Activated naive CD8-positive, alpha-beta T cell treated with anti-CD3 and anti-CD28 coated beads for 36 hours (primary cell): ENCODE measurements at places on chromosomes 6 and 20. TPM values are rescaled to one million over a fixed set of nuclear protein-coding genes. Genes with fewer than 3 reads are reported as not detected.

Gene TXLNB
- total RNA-seq, result 0.19 TPM

DNA sequence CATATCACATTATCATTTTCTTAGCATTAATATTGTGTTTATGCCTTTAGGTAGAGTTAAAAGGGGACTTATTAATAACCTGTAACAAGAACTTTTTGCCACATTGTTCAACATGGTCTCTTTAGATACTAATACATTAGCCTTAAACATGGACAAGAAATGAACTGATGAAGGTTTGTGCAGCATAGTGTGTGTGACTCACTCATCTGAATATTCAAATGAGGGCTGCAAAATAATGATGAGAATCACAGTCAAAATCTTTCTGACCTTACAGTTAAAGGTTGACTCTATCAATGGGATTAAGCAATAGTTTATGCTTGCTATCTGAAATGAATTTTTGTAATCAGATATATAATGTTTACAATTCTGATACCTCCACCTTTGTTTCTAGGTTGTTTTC is 1189.3 kb upstream of the CITED2 start:
- H3K27ac ChIP-seq, result no peak overlapping the region
- H3K27me3 ChIP-seq, result peaks cover 6% of the 10 kb centered on the region
- H3K36me3 ChIP-seq, result no peaks in the 10 kb centered on the region
- no peak for DNase-seq
- H3K4me1 ChIP-seq, result no peaks in the 10 kb centered on the region
- no peak overlapping the region for H3K4me3 ChIP-seq

GRCh38 chr6:133817460-133818047 is 71.4 kb upstream of the TCF21 start:
- peaks cover 13% of the 10 kb centered on the region for H3K27me3 ChIP-seq
- H3K4me3 ChIP-seq, result no peak overlapping the region
- peak; percentile 27 for DNase-seq
- no peak overlapping the region for H3K27ac ChIP-seq
- peaks cover 6% of the 10 kb centered on the region for H3K4me1 ChIP-seq

DNA sequence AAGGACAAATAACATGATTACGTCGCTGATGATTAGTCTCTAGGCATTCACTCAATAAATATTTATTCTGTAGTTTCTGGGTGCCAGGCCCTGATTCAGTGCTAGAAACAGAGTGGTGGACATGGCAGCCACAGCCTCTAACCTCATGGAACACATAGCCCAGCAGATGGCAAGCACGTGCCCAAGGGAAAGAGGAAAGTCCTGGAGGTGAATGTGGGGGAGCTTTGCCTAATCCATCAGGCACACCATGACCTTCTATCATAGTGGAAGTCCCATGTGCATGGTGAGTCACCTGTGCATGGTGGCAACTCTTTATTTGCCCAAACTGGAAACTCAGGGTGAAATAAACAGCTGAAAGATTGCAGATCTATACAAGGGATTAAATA is 143.0 kb upstream of the TNFAIP3 start:
- H3K4me3 ChIP-seq, result no peak overlapping the region
- peaks cover 8% of the 10 kb centered on the region for H3K4me1 ChIP-seq
- DNase-seq, result no peak
- H3K27ac ChIP-seq, result no peak overlapping the region
- H3K36me3 ChIP-seq, result no peaks in the 10 kb centered on the region

Gene PPIL6
- total RNA-seq, result 0.60 TPM

Gene KCNK15
- total RNA-seq, result 0.31 TPM

Gene PXDC1
- not detected for total RNA-seq

Gene MDC1
- 67.0 TPM for total RNA-seq

- no peak overlapping the region for H3K4me3 ChIP-seq
- no peak for DNase-seq
- peaks cover 33% of the 10 kb centered on the region for H3K27me3 ChIP-seq
- no peaks in the 10 kb centered on the region for H3K36me3 ChIP-seq
- H3K27ac ChIP-seq, result no peak overlapping the region
- H3K4me1 ChIP-seq, result peaks cover 8% of the 10 kb centered on the region
Measured at GRCh38 chr6:43886717-43887339, 116.8 kb downstream of the VEGFA start.

Gene ZNF391
- total RNA-seq, result 6.8 TPM

Gene SAMD5
- total RNA-seq, result not detected

Gene NMBR
- total RNA-seq, result not detected

- no peaks in the 10 kb centered on the region for H3K4me1 ChIP-seq
- H3K4me3 ChIP-seq, result no peak overlapping the region
- DNase-seq, result no peak
- H3K36me3 ChIP-seq, result no peaks in the 10 kb centered on the region
Measured at GRCh38 chr20:46999801-47000465, 105.3 kb downstream of the EYA2 start.

GRCh38 chr6:70150521-70150920 is 152.4 kb downstream of the COL9A1 start:
- H3K4me3 ChIP-seq, result no peak overlapping the region
- H3K36me3 ChIP-seq, result no peaks in the 10 kb centered on the region
- peaks cover 4% of the 10 kb centered on the region for H3K27me3 ChIP-seq
- no peaks in the 10 kb centered on the region for H3K4me1 ChIP-seq

DNA sequence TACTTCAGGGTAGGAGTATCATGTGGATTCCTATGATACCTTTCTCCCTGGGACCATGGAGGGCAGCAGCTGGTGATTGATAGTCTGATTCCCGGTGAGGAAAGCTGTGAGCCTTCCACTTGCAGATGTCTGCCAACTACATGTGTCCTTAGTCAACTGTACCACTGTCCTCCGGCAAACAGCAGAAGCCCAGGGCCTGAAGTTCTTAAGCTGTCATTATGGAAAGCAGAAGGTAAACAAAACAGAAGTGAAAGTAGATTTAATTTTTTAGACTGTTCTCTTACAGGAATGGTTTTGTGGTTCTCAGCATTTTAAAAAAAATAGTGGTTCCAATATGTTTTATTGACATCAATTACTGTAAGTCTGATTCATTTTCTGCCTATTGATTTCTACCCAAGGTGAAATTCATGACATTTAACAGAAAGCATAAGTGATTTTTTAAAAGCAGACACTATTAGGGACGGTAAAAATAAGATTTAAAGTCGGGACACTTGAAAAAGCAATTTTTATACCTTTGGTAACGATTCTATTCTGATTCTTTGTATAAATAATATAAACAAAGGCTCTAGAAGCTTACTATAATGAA is 36.6 kb downstream of the PTPN1 start:
- peaks cover 73% of the 10 kb centered on the region for H3K4me1 ChIP-seq
- no peaks in the 10 kb centered on the region for H3K27me3 ChIP-seq
- peak overlapping the region; percentile 82 for H3K27ac ChIP-seq
- H3K36me3 ChIP-seq, result peaks cover 28% of the 10 kb centered on the region

DNA sequence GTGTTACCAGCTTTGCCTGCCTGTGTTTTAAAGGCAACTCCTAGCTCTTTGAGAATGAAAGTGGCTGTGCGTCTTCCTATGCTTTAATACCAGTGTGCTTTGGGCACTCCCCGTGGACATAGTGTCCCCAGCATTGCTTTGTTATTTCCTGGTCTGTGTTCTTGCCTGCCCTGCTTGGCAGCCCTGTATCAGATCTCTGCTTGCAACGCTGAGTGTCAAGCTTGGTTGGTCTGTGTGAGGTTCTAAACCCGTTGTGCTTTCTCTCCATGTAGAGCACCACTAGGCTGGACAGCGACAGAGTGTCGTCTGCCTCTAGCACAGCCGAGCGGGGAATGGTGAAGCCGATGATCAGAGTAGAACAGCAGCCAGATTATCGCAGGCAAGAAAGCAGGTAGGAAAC is 80.2 kb downstream of the AFDN start:
- no peak overlapping the region for H3K4me3 ChIP-seq
- H3K36me3 ChIP-seq, result no peaks in the 10 kb centered on the region
- no peaks in the 10 kb centered on the region for H3K4me1 ChIP-seq
- H3K27me3 ChIP-seq, result no peaks in the 10 kb centered on the region
- no peak overlapping the region for H3K27ac ChIP-seq
- DNase-seq, result no peak

DNA sequence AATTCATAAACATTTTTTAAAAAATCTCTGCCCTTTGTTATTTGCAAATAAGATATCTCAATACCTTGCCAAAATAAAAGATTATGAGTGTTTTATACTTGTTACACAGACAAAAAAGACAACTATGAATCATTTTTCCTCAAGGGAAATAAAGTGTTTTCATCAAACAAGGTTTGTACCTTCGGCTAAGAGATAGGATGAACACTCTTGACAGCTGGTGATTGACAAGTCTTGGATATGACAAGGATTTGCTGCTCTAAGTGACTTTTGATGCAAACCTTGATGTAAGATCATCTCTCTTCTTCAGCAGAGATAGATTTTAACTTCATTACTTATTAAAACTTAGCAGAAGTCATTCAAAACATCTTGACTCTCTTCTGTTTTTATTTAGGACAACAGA is 514.3 kb upstream of the IRAK1BP1 start:
- no peaks in the 10 kb centered on the region for H3K4me1 ChIP-seq
- H3K36me3 ChIP-seq, result no peaks in the 10 kb centered on the region

DNA sequence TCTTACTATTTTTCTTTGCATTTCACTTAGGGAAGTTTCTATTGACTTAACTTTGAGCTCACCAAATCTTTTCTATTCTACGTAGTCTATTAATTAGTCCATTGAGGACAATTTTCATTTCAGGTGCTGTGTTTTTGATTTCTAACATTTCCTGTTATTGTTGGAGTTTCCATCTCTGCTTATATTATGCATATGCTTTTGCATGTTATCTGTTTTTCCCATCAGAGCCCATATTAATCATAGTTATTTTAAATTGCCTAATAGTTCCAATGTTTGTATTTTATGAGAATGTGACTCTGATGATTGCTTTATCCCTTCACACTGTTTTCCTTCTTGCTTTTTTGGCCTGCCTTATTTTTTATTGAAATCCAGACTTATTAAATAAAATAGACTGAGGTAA is 414.5 kb upstream of the OPRM1 start:
- DNase-seq, result no peak
- H3K4me3 ChIP-seq, result no peak overlapping the region
- no peaks in the 10 kb centered on the region for H3K4me1 ChIP-seq
- no peaks in the 10 kb centered on the region for H3K36me3 ChIP-seq
- no peaks in the 10 kb centered on the region for H3K27me3 ChIP-seq

GRCh38 chr6:128068119-128068479 is 167.2 kb upstream of the THEMIS start:
- DNase-seq, result no peak
- peaks cover 28% of the 10 kb centered on the region for H3K4me1 ChIP-seq
- H3K27me3 ChIP-seq, result no peaks in the 10 kb centered on the region
- H3K36me3 ChIP-seq, result peaks cover 34% of the 10 kb centered on the region

DNA sequence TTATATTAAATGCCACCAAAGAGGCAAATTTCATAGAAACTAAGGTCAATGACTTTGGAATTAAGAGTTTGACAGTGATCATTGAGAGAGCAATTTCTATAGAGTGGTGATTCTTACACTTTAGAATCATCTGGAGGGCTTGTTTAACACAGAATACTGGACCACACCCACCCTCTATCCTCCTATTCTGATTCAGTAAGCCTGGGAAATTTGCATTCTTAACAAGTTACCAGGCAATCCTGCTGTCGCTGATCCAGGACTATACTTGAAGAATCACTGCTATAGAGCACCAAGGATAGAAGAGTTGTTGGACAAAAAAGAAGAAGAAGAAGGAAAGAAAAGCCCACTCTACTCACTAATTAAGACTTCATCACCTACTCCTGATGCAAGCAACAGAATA is 21.3 kb upstream of the TBX18 start:
- no peak overlapping the region for H3K27ac ChIP-seq
- DNase-seq, result no peak
- H3K36me3 ChIP-seq, result no peaks in the 10 kb centered on the region
